Stimulated activated CD8-positive, alpha-beta memory T cell treated with anti-CD3 and anti-CD28 coated beads, Interleukin-4, amount 100 ng/mL, for 1 hour (primary cell): ENCODE measurements at places on chromosomes 13 and 19.

DNA sequence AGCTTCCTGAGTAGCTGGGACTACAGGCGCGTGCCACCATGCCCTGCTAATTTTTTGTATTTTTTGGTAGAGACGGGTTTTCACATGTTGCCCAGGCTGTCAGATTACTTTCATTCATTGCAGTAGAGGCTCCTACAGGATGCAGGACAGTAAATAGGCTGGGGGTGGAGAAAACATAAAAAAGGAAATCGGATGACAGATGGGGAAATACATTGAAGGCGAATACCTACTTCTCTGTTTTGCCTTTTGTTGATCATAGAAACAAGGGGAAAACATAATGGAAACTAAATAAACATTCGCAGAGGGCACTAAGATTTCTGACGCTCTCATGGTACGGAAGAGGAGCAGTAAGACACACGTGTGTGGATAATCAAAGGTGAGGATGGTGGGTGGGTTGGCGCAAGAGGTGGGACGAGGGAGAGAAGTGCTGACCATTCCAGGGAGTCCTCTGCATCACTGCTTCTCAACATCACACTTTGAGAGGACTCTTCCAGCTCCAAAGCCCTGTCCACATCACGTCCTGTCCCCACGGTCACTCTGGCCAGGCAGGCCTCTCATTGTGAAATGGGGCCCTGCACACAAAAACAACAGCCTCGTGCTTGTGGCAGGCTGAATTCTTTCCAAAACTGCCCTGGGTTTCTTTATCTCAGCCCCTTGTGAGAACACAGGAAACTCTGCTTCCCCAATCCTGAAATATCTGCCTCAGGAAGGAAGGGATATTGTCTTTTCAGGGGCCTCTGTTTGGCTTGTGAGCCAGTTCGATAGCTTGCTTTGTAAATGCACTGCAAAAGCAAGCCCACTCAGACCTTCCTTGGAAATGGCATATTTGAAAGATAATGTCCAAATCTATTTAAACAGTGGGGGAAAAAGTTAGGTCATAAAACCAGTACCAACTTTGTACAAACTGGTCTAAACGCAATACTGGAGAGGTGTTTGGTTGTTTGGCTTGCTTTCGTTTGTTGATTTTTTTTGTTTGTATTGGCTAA, 188.5 kb downstream of the FOXO1 start:
- no peak for DNase-seq

DNA sequence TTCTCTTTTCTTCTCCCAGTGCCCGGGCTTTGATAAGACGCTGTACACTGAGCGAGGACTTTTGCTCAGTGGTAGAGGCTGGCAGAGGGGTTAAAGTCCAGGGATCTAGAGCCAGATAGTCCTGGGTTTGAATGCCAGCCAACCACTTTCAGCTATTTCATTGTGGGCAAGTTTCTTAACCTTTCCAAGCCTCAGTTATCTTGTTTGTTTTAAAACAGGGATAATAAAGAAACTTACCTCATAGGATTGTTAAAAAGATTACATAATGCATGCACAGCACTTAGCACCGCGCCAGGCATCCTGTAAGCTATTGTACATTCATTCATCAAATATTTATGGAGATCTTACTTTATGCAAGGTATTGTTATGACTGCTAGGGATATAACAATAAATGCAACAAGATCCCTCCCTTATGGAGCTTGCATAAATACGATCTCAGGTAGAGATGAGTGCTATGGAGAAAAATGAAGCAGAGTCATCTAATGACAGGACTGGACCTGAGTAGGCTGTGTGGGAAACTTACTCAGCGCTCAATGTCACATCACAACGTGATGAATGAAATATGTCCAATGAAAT, 70.8 kb downstream of the LNX2 start:
- DNase-seq = no peak

DNA sequence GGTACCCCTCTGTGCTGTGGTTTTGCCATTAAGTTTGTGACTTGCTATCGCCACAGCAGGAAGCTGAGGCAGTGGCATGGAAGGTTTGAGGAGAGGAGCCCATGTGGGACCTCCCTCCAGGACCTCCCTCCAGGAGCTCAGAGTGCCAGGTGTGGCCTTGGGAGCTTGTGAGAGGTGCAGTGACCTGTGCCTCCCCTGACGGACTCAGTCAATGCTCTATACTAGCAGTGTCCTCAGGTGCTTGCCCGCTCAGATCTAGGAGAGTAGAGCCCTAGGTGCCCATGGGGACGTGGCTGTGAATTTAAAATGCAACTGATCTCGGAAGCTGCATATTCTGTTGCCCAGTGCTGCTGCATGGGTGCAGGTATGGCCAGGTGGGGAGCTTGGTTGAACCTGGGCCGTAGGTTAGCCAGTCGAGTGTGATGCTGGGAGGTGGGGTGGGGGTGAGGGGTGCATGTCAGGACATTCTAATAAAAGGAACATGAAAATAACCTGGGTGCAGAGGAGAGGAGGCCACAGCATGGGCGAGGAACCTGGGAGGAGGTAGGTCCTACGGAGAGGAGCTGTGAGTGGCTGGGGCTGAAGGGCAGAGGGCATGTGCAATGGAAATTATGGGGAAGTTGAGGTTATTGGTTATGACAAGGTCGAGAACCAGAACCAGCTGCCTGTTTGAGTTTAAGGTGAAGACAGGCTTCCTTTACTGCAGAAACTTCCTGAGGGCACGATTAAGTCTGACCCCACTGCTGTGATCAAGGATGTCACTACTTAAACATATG, 41.6 kb downstream of the TEX29 start:
- no peak for DNase-seq

DNA sequence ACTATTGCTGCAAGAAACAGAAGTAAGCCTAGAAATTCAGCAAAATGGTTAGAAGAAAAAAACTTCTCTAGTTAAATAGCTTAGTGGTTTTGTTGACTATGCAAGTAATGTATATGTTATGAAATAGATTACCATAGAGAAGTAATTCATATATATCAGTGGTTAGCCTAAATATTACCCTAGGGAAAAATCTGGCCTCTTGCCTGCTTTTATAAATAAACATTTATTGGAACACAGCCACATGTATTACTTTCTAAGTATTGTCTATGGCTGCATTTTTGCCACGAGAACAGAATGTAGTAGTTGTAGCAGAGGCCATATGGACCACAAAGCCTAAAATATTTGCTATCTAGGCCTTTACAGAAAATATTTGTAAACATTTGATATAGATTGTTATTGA, 1471.7 kb upstream of the PRR20A start:
- no peak for DNase-seq

DNA sequence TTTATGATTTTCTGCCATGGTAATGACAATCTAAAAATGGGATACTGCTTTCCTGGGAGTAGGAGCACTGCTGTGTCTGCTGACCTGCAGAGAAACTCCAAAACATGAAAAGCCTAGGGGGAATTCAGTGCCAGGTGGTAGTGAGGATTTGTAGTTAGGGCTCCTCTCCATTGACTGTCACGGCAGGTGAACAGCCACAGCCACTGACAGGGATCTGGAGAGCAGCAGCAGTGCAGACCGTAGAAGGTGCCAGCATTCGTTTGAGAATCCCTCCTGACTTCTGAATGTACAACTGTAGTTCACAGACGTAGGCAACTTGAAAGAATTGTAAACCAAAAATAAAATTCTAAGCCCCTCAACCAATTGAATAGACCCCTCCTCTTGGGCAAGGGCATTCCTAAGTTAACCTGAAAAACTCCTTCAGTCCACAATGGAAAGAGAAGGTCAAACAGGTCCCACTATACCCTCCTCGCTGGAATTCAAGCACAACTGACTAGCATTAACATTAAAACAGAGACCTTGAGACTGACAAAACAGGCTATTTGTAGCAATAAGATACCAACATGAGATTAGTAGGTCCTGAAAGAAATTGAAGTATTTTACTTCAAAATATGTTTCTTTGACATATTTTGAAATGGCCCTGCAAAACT, 1328.8 kb downstream of the OLFM4 start:
- no peak for DNase-seq

DNA sequence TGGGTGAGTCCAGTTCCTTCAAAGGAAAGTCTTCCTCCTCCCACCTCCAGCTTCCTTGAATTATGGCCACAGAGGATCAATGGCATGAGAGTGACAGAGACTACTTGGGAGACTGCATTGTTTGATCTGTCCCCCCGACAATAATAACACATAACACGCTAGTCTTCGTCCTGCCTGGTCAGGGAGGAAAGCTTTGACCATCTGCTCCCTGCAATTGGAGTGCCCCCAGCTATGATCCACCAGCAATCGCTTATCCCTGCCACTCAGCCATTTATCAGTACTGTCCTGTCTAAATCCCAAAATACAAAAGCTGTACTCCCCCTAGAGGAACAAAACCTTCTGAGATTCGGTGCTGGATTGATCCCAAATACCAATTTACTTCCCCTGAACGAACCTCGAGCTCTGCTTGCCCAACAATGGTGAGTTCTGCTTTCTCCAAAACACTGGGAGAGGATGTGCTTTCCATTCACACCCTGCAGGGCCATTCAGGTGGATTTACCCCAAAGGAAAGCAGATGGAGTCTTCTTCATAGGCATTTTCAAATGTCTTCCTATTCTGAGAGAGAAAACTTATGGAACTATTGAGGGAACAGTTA, 466.7 kb downstream of the TSHZ3 start:
- no peak for DNase-seq

- no peak for DNase-seq
Observed at GRCh38 chr13:84400706-84401105, 518.4 kb upstream of the SLITRK1 start.

DNA sequence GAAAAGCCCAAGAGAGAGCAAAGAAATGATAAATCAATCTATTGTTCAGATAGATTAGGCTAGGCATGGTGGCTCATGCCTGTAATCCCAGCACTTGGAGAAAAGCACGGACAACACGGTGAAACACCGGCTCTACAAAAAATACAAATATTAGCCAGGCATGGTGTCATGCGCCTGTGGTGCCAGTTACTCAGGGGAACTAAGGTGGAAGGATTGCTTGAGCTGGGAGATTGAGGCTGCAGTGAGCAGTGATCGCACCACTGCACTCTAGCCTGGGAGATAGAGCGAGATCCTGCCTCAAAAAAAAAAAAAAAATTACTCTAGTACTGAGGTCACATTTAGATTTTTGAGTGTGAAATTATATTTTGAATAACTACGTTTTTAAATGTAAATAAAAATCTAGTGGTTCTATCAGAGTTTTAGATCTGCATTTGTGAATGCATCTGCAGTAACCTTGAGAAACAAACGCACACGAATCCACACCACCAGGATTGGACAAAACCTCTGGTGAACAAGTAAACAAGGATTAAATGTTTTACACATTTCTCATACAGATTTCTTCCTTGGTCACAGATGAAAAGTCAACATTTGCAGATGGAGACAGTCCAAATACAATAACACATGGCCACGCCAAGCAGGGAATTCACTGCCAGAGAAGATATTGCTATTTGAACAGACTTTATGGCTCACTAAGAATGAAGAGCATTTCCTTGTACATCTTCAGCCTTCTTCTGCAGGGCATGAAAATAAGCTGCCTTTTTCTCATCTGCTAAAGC, 917.6 kb downstream of the PCDH9 start:
- no peak for DNase-seq

DNA sequence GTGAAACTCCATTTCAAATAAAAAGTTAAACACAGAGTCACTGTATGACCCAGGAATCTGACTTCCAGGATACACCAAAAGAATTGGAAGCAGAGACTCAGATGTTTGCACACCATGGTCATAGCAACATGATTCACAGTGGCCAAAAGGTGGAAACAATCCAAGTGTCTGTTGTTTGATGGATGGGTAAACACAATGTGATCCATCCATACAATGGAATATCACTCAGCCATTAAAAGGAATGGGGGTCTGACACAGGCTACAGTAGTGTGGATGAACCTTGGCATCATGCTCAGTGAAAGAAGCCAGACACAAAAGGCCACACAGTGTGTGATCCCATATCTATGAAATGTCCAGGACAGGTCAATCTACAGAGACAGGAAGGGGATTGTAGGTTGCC, 174.3 kb downstream of the PTPRS start:
- DNase-seq = no peak

- DNase-seq = no peak
Observed at GRCh38 chr13:82993417-82993816, 888.9 kb downstream of the SLITRK1 start.

- DNase-seq = no peak
Observed at GRCh38 chr13:26785838-26786630, 25.4 kb upstream of the GPR12 start.

GRCh38 chr19:10299545-10300458, 9.8 kb downstream of the ZGLP1 start:
- DNase-seq = no peak

DNA sequence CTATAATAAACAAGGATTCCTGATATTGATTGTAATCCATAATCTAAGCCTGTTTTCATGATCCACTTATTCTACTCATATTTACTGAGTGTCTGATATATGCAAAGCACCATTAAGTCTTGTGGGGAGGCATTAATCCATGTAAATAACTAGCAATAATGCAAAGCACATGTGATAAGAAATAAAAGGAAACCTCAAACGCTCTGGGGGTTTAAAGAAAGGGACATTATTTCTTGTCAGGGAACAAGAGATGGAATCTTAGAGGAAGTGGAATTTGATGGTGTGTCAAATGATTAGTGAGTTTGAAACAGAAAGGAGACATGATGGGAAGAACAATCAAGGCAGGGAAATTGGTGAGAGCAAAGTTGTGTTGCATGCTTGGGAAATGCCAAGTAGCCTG, 57.4 kb upstream of the FLT1 start:
- DNase-seq = no peak

- DNase-seq = no peak
Observed at GRCh38 chr19:34228762-34229161, 25.6 kb upstream of the GARRE1 start.

- no peak for DNase-seq
Observed at GRCh38 chr19:34960103-34960805, 3.8 kb downstream of the ZNF792 start.

DNA sequence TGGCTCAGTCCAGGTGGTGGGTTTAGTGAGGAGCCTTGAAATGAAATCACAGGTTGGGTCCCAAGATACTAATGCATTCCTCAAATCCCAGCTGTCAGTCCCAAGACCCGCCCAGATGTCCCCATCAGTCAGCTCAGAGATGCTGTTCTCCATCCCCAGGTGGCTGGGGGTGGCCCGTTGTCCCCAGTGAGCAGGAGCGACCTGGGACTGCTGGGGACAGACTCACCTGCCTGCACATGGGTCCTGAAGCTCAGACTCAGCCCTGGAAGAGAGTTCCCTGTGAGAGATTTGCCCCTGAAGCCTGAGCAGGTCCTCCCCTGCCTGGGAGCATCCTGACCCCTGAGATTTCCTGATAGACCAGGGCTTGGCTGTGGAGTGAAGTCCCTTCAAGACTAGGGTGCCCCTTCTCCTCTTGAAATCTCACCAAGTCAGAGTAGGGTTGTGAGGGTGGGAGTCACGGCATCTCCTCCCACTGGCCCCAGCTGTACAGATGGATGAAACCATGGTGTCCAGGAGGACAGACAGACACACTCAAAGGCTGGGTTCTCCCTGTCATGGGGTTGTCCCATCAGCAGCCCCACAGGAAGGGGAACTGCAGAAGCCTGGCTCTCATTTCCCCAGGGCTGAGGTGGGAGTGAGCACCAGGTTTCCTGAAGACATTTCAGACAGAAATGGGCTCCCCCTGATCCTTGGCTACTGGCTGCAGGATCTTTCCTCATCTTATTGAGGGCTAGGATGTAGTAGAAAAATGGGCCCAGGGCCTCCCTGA, 14.4 kb downstream of the LILRA5 start:
- no peak for DNase-seq
